ENCODE measurements at places on chromosomes 5 and 9.

GRCh38 chr9:98599566-98600216, 109.0 kb downstream of the GABBR2 start:
- DNase-seq: no peak

GRCh38 chr5:175712681-175713085, 54.8 kb downstream of the HRH2 start:
- no peak for DNase-seq

DNA sequence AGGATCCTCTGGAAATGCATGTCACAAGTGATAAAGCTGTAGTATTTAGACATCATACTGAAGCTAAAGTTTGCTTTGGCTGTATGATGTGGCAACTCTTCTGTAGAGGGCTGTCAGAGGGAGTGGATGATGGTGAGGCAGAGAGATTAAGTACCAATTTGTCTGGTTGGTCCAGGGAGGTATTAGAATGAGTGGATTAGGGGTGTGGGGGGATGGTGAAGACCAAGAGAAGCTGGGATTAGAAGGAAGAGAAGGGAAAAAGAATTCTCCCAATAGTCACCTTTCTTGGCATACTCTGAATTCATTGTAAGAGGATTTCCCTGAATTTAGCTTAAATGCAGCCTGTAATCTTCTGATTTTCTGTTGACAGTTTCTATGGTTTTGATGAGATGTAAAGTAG, 3.6 kb downstream of the PCDHAC2 start:
- no peak for DNase-seq

- DNase-seq: no peak
These were observed 38.8 kb downstream of the NFX1 start for GRCh38 chr9:33329117-33329563.

DNA sequence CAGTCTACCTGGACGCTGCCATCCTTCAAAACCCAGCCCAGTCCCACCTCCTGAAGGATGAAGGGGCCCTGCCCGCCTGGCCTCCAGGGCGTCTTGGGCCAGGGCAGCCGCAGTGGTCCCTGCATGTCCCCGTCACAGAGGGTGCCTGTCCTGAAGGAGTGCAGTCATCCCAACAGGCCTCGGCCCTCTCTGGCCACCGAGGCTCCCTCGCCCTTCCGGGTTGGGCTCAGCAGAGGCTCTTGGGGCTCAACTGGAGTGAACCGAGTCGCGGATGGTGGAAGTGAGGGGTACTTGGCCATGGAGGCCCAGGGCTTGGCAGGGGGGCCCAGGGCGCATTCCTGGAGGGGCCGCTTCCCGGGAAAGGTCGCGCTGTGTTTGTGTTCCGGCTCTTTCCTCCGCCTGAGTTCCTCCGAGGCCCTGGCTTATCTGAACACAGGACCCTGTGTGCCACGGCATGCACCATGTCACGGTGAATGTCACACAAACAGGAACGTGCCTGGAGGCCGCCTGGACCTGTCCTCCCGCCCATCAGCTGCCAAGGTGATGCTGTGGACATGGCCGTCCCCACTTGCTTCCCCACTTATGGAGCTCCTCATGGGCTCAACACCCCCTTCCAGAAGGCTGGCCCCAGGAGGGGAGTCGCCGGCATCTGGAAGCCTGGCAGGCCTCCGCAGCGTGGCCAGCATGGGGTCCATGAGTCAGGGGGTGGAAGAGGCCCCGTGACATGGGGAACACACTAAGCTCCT, 25.7 kb upstream of the OBP2B start:
- no peak for DNase-seq

- no peak for DNase-seq
These were observed 37.0 kb upstream of the PIK3R1 start for GRCh38 chr5:68178579-68178978.

DNA sequence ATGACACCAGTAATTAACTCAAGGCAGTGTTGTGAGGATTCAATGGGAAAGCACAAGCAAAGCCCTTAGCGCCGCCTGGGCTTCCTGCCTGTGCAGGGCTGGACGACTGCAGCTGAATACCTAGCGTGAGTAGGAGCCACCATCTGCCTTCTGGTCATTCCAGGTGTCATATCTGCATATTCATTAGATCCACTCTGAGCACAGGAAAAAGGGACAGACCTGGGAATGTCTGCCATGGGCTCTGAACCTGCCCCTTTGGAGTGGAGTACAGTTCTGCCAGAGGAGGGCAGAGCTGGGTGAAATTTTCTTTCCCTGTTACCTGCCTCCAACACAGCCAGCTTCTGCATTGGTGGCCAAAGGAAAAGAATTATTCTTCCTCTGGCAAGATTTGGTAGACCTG, 298.8 kb downstream of the NSG2 start:
- no peak for DNase-seq

GRCh38 chr9:133945314-133945975, 46.7 kb downstream of the VAV2 start:
- DNase-seq: no peak

DNA sequence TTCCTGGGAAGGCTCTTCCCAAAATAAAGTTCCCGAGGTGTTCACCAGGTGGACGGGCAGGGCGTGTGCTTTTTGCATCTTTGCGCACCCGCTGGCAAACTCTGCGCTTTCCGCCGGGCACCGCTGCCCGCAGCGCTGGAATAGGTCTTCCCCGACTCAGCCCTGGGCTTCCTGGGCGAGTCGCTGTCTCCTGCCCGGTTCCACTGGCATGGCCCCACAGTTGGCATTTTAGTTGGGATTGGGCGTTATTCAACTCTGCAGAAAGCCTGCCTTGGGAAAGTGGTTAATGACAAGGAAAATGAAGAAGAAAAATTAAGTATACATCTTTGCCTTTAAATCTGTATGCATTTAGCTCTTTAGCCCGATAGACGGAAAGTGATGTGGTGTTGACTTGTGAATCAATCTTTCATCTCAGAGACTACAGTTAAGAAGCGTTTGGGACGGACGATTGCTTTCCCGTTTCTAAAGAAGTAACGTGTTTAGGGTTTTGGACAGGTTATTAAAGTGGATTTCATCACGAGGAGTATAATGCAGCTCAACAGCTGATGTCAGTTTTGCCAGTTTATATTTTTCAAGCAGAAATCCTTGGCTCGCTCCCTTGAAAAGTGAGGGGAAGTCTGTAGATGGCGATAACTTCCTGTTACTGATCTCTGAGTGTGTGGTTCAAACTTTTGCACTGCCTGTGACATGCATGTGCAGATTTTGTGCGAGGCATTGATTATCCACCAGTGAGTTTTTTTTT, 946 bp downstream of the ADCY2 start:
- no peak for DNase-seq

GRCh38 chr5:94517490-94518488, 100.6 kb downstream of the KIAA0825 start:
- DNase-seq: no peak

DNA sequence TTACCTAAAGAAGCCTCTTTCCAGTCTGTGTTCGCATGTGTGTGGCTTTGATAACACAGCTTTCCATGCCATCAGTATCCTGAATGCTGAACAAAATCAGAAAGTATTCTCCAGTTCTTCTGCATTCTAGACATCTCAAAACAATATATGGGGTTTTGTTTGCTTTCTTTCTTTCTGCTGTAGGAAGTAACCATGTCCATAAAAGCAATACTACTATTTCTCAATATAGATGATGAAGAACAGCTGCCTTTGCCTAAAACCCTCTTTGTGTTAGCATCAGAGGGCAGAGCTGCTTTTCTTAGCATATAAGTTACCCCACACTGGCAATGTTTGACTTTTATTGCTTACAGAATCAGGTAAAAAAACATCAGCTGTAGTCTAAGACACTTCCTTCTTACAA, 963.6 kb downstream of the CDH12 start:
- no peak for DNase-seq

- no peak for DNase-seq
These were observed 1647.4 kb upstream of the CDH9 start for GRCh38 chr5:28685794-28686193.

- no peak for DNase-seq
These were observed 593.4 kb upstream of the RGMB start for GRCh38 chr5:98179791-98180755.

DNA sequence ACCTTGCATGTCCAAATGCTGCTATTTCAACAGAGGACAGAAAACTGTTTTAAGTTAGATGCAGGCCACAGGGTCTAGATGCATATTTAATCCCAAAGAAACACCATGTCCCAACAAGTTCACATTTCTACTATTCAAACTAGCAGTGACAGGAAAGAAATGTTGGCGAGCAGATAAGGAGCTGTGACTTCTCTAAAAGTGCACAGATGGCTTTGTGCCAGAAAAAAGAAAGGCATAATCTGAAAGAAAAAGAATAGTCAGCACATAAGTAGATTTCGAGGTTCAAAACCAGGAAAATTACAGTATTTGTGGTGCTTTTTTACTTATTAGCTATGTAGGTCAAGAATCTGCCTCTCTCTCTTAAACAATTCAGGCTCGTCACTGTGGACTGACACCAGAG, 178.3 kb downstream of the DNAH5 start:
- DNase-seq: no peak

DNA sequence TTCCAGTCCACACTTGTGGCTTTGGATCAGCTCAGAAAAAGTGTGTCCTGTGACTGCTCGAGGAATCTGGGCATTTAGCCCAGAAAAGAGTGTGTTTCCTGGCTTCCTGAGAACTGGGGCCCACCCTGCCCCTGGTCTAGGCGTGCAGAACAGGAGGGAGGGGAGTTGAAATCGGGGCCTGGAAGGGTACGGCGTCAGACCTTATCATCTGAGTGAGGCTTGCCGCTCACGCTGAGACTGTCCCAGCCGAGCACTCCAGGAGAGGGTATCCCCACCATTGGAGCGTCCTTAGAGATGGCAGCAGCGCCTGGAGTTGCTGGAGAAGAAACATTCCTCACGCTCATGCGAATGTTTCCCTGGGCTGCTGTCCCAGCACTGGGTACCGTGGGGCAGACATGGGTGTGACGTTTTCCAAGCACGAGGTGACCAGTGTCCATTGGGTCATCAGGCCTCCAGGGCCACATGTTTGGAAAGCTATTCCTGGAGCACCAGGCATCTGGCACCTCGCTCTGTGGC, 22.5 kb downstream of the NEK6 start:
- no peak for DNase-seq

DNA sequence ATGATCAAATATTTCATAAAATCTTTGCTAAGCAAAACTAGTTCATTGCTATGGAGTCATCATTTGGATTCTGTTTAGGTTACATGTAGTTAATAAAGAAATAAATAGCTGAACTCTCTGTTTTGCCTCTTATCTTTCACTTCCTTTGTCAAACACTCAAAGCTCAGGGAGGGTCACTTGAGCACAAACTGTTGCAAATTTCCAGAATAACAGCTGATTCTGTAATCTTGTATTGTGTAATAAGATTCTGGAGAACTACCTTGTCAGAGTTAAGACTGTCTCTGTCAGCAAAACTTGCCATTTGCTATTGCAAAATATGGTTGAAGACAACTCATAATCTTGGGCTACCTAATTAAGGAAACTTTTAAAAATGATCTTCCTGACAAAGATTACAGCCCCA, 182.0 kb upstream of the MOCS2 start:
- DNase-seq: no peak

DNA sequence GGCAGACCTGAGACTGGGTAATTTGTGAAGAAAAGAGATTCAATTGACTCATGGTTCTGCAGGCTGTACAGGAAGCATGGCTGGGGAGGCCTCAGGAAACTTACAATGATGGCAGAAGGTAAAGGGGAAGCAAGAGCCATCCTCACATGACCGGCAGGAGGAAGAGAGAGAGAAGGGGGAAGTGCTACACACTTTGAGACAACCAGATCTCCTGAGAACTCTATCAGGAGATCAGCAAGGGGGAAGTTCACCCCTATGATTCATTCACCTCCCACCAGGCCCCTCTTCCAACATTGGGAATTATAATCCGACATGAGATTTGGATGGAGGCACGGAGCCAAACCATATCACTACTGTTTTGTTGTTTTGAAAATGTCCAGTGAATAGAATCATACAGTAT, 110.2 kb downstream of the DAPK1 start:
- DNase-seq: no peak
